ENCODE measurements at places on chromosomes 7 and 10.
A peak's percentile ranks its signal among the peaks of the same experiment; 100 is the strongest.

GRCh38 chr7:139664434-139664833 lies 113.4 kb downstream of the HIPK2 start:
- DNase-seq: no peak

- no peak for DNase-seq
Observed at GRCh38 chr7:31811650-31812461, 124.8 kb downstream of the PPP1R17 start.

GRCh38 chr10:84074521-84074920 lies 64.8 kb upstream of the GHITM start:
- DNase-seq: no peak

GRCh38 chr7:158734861-158735260 lies 30.3 kb upstream of the NCAPG2 start:
- no peak for DNase-seq

GRCh38 chr10:5932345-5932744 lies 42.3 kb downstream of the FBH1 start:
- DNase-seq: no peak

DNA sequence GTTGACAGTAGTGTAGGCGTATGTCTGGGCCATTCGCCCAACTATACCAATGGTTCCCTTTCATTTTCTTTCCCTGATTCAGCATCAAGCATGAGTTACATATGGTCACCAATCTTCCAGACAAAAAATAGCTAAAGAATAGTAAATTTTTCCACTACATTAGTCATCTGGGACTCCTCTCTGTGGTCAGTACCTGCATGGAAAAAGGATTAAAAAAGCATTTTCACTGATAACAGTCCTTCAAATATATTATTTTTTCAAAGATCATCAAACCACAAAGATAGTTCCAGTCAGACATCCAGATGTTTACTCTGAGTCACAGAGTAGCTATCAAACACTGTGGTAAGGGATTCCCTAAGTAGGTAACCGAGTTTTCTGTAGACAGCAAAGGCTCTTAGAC lies 302.6 kb upstream of the SEMA3D start:
- no peak for DNase-seq

DNA sequence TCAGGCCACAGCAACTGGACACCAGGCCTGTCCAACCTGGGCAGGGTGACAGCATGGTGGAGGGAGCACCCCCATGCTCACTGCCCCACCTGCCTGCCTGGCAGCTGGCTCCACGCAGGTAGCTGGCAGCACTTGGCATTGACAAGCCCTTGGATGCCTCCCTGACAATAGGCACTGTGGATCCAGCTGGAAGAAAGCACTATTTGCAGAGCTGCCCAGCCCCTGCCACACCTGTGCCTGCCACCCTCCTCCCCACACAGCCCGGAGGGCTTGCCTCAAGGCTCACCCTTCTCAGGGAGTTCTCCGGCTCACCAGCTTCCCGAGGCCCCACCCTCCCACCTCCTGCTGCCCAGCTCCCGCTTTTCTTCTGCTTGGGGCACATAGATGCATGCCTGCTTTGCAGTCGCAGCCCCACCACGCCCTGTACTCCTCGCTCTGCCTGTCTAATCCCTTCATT lies 160.1 kb downstream of the NEURL1 start:
- no peak for DNase-seq

- no peak for DNase-seq
Observed at GRCh38 chr7:111833466-111833865, 271.2 kb upstream of the IMMP2L start.

- DNase-seq: no peak
Observed at GRCh38 chr7:132500727-132501440, 75.4 kb downstream of the PLXNA4 start.

- DNase-seq: no peak
Observed at GRCh38 chr7:142405122-142405765, 147.4 kb upstream of the PRSS58 start.

DNA sequence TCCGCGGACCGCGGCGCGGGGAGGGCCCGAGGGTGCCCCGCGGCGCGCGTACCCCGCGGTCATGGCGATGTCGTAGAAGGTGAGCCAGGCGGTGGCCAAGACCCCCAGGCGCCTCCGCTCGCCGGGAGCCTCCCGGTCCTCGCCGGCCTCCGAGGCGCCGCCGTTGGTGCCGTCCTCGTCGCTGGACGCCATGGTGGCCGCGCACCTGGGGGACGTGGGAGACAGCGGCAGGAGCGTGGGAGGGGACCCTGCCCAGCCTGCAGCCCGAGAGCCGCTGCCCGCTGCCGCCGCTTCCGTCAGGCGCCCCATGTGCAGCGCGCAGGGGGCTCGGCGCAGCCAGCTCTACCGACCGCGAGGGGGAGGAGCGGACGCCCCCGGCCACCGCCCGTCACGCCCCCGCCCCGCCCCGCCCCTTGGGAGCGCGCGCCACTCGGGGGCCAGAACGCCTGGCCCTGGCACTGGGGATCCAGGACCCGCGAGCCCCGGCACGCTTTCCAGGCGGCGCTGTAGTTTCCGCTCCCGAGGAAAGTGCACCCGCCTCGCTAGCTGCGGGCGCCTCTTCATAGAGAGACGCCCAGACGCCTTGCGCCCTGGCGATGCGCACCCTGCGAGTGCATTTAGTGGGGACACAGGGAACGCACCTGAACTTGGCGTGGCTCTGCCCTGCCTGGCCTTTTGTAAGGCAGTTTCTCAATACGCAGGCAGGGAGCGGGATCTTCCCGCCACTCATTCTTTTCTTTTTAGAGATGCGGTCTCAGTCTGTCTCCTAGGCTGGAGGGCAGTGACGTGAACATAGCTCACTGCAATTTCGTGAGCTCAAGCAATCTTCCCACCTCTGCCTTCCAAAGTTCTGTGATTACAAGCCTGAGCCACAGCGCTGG lies at the start of gene HACD1:
Gene HACD1 (minus strand): TSS at position 344 of the 881 bp plus-strand sequence. CDS start 35 bp downstream, at position 309.
- DNase-seq: no peak

GRCh38 chr10:29608476-29609301 lies 26.1 kb downstream of the SVIL start:
- DNase-seq: no peak

GRCh38 chr7:31145339-31145738 lies 93.2 kb downstream of the ADCYAP1R1 start:
- peak; percentile 30 for DNase-seq

GRCh38 chr10:22483132-22483531 lies 137.8 kb downstream of the SPAG6 start:
- DNase-seq: no peak

DNA sequence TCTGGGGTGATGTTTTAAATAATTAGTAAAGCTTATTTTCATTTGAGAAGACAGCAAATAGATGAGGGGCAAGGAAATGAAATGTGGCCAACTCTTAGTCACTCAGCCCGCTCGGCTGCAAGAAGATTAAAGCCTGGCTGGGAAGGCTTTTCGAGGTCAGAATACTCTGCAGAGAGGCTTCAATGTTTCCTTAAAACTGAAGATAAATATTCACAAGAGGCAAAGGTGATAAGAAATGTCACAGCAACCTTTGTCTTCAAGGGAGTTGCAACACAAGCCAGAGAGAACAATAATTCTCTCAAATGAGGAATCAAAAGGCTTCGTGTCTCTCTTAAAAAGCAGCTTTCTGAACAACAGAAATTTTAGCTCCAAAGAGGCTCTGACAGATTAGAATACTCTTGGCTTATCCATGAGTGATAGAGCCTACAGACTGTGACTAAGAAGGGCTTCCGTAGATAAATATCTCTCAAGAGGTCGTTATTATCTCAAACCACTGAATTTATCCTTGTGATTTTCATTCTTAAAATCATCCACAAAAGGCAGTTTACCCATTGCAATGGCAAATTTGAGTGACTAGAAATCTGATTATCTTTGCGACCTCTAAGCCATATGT lies 92.5 kb downstream of the KLF6 start:
- no peak for DNase-seq

DNA sequence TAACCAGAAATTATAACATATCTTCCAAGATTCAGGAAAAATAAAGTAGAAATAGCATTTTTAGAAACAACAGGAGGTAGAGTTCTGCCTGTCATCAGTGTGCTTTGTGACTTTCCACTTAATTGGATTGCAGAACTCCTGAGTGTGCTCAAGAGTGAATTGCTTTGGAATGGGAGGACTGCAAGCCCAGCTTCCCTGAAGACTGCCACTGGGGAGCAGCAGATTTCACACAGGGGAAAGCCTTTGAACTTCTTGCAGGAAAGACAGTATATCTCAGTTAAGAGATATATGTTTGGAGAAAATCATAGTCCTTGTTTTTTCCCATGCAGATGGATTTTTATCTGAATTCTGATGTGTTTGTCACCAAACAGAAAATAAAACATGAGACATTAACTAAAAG lies 124.5 kb downstream of the TMEM168 start:
- no peak for DNase-seq

GRCh38 chr10:61735882-61736281 lies 73.2 kb downstream of the CABCOCO1 start:
- no peak for DNase-seq

DNA sequence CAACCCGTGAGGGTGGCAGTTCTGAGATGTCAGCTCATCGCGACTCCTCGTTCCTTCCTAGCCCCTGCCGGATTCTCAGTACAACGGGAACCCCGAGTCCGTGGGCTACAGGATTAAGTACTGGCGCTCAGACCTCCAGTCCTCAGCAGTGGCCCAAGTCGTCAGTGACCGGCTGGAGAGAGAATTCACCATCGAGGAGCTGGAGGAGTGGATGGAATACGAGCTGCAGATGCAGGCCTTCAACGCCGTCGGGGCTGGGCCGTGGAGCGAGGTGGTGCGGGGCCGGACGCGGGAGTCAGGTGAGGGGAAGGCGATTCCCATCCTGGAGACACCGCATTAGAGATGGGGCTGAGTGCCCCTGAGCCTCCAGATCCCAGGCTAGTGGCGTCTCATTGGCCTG lies 568.1 kb upstream of the FOXK1 start:
- DNase-seq: no peak

DNA sequence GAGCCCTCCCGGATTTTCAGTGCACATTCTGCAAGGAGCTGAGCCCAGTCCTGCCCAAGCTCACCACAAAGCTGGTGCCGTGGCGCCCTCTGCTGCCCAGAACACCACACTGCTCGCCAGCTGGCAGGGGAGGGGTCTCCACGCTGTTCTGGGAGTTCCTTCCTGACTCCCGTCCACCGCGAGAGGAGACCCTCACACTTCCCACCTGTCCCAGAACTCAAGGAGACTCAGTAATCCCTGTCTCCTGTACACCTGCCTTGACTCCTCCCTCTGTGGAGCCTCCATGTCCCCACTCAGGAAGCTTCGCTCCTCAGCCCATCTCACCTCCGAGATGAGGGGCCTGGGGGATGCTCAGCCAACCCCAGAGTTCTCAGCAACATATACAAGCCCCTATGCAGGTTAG lies 11.3 kb downstream of the C10orf105 start:
- DNase-seq: no peak

DNA sequence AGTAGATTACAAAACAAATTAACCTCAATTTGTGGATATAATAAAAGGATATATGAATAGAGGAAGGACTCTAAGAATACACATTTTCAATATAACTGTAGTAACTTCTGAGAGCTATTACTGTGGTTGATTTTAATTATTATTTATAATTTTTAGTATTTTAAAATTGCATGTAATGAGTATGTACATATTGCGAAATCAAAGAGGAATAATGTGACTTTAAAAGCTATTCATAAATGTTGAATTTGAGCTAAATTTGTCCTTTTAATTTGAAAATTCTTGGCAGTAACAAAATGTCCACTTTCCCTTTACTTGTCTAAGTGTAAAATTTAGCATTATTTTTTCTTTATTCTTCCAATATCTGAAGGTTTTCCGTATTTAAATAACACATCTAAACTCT lies 750.6 kb upstream of the PCDH15 start:
- no peak for DNase-seq

DNA sequence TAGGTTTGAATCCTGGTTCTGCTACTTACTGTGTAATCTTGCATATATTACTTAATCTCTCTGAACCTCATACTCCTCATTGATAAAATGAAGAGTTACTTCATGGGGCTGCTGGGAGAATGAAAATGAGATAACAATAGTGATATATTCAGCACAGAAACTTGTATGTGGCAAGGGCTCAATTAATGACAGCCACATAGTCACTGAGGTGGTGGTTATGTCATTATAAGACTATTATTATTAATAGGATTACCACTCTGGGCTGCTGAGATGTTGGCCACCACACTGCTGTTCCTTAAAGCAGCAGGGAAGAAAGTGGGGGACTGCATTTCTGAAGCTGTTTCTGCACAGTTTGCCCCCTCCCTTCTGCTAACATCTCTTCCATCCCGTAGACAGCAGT lies 100.4 kb upstream of the PDLIM1 start:
- DNase-seq: no peak

GRCh38 chr10:63320683-63321082 lies 145.1 kb downstream of the JMJD1C start:
- no peak for DNase-seq

GRCh38 chr10:106535304-106535953 lies 629.1 kb downstream of the SORCS1 start:
- DNase-seq: peak; percentile 52

DNA sequence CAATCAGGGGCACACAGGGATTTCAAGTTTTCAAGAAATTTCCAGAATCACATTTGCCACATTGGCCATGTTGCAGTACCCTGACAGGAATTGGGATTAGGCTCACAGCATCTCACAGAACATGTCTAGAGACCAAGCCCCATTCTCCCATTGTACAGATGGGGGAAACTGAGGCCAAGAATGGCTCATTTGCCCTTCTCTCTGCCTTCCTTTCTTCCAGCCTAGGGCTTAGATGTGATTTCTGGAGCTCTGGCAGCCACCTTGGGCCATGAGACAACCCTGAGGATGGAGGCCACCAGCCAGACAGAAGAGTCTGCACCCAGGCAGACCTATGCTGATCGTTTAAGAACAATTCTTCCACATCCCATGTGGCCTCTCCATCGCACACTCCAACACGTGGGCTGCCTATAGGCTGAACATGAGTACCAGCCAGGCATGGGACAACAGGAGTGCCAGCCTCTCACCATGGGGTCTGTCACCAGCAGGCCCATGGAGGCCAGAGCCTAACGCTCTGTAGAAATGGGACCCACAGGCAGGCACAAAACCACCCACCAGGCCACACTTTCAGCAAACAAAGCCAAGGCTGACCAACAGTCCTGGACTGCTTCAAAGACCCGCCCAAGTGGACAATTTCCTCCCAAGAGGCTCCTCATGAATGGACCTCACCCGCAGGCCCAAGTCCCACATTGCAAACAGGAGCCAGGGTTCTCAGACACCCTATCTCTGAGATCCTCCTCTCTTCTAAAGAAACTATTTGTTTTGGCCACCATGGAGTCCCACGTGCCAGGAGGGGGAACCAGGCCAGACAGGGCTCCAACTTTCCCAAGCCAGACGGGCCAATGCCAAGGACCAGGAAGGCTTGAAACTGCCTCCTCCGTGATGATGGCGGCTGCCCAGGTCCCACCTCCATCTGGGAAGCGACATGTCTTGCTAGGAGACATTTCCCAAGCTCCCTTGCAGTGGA lies 20.7 kb downstream of the PDGFA start:
- no peak for DNase-seq

GRCh38 chr10:107554333-107554732 lies 389.8 kb upstream of the SORCS1 start:
- no peak for DNase-seq

All from iPS DF 19.7 (cell line).